ENCODE measurements at places on chromosomes 5 and 9.

GRCh38 chr5:122145906-122146305, 16.6 kb downstream of the ZNF474 start:
- no peak for DNase-seq

DNA sequence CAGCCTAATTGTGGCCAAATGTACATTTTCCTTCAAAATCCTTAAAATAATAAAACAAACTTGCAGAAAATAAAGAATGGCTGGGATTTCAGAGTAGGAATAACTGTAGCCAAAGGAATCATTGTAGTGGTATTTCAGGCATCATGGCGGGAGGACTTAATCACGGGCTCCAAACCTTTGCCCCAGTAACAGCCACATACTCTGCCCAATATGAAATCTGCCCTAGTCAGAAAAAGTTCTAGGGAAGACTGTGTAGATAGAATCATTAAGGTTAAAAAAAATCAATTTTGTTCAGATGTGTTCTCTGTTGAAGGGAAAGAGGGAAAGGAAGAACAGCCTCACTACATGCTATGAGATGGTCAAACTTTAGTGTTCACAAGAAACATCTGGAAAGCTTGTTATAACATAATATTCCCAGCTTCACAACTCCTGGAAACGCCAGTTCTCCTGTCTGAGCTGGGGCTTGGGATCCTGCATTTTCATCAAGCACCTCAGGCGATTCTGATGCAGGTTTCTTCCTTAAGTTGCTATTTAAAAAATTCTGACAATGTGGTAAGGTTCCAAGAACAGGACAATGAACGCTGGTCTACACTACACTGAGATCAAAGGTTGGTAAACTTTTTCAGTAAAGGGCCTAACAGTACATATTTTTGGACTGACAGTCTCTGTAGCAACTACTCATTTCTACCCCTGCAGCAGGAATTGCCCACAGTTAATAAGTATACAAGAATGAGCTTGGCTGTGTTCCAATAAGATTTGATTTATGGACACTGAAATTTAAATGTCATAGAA, 87.9 kb downstream of the CEMIP2 start:
- no peak for DNase-seq

DNA sequence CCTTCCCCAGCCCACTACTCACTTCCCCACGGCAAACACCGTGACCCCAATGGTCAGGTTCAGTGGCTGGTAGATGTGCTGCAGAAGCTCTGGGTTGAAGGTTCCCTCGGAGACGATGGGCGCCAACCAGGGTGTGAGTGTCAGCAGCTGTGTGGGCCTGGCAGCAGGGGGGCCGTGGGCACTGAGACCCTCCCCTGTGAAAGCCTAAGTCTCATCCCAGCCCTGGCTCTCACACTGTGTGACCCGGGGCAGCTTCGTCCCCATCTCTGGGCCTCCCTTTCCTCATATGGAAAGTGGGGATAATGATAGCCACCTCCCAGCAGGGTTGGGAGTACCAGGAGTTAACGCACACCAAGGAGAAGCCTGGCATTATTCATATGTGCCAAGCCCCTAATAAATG, 8.6 kb downstream of the GBGT1 start:
- no peak for DNase-seq

DNA sequence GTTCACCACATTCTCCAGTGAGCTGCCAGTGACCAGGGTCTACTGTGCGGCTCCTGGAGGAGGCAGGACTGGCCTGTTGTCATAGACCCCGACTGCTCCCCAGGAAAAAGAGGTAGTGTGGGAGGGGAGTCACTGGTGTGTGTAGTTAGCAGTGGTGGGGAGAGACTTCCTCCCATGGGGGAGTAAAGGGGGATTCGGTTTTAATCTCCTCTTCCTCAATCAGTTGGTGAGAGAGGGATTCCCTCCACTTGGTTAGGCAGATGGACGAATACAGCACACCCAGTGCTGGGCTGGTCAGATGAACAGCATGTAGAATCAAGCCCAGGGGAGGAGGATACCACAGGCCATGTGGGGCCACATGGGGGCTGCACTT, 207.6 kb upstream of the S1PR3 start:
- no peak for DNase-seq

GRCh38 chr5:60504342-60504741, 195.6 kb downstream of the DEPDC1B start:
- DNase-seq = no peak

GRCh38 chr5:43117092-43117491, 3.6 kb upstream of the ZNF131 start:
- no peak for DNase-seq

DNA sequence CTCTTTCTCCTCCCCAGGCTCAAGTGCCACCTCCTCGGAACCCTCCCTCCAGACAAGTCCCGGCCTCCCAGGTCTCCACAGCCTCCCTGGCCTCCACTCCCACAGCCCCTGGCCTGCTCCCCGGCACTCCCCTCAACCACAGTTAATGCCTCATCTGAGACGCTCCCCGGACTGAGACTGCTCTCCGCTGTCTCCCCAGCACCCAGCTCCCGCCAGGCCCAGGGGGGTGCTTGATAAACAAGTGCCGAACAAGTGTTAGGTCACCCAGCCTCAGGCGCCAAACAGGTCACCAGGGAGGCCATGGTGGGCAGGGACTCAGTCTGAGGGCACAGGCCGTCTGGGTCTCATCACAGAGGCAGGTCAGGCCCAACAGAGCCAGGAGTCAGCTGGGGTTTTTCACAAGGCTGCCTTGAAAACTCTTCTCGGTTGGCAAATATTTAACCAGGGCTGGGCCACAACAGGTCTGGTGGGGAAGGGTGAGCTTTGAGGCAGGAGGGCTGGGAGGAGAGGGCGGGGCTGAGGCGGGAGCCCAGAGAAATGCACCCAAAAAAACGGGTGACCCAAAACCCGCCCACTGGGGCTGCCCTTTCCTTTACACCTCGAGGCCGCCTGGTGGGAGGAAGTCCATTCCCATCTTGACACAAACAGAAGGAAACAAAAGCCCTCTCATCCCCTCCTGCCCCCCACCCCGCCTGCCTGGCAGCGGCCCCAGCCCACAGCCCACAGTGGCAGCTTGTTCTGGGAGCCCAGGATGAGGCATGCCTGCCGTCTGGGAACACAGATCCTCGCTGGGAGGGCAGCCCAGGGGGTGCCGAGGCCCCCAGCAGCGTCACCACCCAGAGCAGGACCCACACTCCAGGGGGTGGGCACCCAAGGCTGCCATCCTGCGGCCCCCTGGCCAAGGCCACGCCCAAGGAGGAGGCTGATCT, 66.6 kb upstream of the STXBP1 start:
- DNase-seq = no peak

GRCh38 chr9:6920041-6920440, 162.3 kb downstream of the KDM4C start:
- DNase-seq = no peak

DNA sequence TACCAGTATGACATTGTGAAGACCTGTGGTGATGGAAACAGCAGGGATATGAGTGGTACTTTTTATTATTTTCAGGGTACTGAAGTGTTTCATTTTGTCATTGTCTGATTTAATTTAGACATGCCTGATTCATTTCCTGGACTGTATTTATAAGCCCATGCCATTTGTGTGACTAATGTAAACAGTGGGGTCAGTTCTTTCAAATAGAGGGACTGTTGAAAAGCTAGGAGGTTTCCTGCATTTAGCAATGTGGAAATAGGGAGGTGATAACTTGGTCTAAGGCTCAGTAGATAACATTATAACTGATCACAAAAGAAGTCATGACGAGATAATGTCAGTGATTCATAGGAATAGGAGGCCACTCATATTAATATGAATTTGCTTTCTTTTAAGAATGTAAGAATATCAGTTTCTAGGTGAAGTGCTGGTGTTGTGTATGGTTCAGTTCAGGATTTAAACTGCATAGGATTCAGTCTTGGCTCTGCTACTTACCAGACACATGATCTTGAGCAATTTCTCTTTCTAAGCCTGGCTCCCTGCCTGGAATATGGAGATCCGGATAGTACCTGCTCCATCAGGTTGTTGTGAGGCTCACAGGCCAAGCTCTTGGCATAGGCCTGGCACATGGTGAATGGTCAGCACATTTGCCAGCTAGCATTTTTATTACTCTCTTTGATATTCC, 7.5 kb downstream of the RASGRF2 start:
- no peak for DNase-seq

DNA sequence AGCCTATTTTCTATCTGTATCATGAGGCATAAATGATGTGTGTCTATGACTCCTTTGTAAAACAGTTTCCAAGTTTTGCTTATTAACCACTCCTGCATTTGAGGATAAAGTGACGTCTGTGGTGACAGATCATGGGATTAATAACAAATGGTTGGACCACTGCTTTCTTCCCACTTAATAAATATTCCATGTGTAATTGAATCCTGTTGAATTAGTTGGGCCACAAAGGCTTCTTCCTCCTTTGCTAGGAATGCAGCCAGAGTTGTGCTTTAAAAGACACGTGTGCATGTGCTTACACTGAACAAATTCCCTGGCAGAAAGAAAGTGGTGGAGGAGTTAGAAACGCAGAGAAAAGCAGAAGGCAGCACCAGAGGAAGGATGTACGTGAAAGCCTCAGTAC, 150.2 kb downstream of the ACTBL2 start:
- DNase-seq = no peak

DNA sequence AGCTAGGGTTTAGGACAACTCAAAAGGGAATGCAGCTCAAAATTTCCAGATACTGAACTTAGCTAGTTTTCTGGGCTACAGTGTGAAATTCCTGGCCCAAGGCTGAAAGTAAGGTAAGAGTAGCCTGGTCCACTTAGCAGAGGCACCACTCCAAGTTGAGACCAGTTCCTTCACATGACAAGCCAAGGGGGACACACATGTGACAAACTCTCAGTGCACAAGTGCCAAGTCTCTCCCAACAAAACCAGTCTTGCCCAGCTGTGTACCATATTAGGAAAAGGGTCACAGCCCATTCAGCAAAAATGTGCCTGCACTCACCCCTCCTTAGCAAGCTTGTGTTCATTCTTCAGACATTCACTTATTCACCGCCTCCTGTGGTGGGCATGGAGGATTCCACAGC, 27.8 kb downstream of the KLHL3 start:
- DNase-seq = no peak

GRCh38 chr9:128244091-128244836, 31.5 kb downstream of the GOLGA2 start:
- no peak for DNase-seq

DNA sequence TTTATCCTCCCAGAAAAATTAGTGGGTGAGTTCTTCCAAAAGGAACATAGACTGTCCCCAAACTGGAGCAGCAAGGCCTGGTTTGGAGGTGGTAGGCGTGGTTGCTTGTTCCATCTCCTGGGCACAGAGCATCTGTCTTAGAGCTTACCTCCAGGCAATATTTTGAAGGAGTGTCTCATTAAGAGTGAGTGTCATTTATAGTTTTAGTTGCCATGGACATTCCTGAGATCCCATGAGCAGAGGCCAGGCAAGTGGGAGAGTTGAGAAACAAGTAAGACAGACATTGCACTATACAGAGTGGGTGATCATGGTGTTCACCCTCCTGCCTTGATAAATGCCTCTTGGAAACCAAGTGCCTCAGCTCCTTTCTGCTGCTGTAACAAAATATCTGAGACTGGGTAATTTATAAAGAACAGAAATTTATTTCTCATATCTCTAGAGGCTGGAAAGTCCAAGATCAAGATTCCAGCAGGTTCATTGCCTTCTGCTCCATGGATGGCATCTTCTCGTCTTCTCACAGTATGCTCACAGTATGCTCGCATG, 68.5 kb downstream of the KIAA1958 start:
- DNase-seq = no peak

DNA sequence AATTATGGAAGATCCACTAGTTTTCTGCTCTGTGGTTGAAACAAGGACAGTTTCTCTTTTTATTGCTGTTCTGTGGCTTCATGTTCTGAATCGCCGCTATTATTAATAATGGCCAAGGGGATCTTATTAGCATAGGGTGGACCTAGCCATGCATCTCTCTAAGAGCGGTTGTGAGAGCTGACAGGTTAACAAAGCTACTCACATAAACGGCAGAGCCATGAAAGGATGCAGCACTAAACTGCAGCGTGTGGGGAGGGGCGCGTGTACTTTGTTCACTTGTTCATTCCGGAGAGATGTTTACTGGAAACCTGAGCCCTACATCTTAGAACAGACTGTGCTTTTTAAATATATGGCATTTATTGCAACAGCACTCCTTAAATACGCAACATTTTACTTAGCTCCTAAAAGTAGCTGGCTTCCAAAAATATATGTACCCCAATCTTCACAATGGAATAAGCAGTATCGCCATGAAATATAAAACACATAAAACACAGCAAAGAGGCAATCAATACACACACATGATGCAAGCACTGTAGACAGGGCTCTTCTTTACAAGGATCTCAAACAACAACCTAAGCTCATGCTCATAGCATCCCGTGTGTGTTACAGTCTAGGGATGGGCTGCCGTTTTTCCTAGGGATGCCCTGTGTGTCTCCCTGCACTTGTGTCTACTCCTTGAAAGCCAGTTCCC, 424.6 kb downstream of the MED10 start:
- DNase-seq = no peak

- DNase-seq = no peak
Observed at GRCh38 chr9:107280543-107280942, 2.5 kb upstream of the RAD23B start.

DNA sequence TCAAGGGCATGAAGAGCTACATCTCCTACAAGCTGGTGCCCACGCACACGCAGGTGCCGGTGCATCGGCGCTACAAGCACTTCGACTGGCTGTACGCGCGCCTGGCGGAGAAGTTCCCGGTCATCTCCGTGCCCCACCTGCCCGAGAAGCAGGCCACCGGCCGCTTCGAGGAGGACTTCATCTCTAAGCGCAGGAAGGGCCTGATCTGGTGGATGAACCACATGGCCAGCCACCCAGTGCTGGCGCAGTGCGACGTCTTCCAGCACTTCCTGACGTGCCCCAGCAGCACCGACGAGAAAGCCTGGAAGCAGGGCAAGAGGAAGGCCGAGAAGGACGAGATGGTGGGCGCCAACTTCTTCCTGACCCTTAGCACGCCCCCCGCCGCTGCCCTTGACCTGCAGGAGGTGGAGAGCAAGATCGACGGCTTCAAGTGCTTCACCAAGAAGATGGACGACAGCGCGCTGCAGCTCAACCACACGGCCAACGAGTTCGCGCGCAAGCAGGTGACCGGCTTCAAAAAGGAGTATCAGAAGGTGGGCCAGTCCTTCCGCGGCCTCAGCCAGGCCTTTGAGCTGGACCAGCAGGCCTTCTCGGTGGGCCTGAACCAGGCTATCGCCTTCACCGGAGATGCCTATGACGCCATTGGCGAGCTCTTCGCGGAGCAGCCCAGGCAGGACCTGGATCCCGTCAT, 1.4 kb downstream of the SNX18 start:
- no peak for DNase-seq

- DNase-seq = peak; percentile 12
Observed at GRCh38 chr9:93258818-93259489, 75.0 kb downstream of the WNK2 start.

GRCh38 chr9:125990793-125991220, 243.6 kb downstream of the PBX3 start:
- peak; percentile 21 for DNase-seq

GRCh38 chr9:32543047-32543446, 9.1 kb upstream of the SMIM27 start:
- no peak for DNase-seq

DNA sequence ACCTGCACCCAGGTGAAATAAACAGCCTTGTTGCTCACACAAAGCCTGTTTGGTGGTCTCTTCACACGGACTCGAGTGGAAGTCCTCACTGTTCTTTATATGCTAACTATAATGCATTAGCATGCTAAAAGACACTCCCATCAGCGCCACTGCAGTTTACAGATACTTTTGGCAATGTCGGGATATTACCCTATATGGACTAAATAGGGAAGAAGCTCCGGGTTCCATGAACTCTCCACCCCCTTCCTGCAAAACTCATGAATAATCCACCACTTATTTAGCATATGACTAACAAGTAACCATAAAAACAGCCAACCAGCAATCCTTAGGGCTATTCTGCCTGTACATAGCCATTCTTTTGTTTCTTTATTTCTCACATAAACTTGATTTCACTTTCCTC, 426.2 kb upstream of the PTPRD start:
- DNase-seq = no peak

Data from activated T-cell treated with anti-CD3 and anti-CD28 coated beads, Interleukin-2, amount 50 U/mL, for 24 hours (primary cell).